ENCODE measurements at places on chromosomes 5 and 9. TPM values are rescaled to one million over a fixed set of nuclear protein-coding genes. Genes with fewer than 3 reads are reported as not detected.

The GGTA1 gene
- not detected for total RNA-seq

The NR4A3 gene
- 0.36 TPM for total RNA-seq

The CTXN3 gene
- not detected for total RNA-seq

The SPATA31A3 gene
- total RNA-seq: not detected

The SPINK5 gene
- total RNA-seq: not detected

The NKD2 gene
- not detected for total RNA-seq
